ENCODE measurements at places on chromosomes 2 and 18.

DNA sequence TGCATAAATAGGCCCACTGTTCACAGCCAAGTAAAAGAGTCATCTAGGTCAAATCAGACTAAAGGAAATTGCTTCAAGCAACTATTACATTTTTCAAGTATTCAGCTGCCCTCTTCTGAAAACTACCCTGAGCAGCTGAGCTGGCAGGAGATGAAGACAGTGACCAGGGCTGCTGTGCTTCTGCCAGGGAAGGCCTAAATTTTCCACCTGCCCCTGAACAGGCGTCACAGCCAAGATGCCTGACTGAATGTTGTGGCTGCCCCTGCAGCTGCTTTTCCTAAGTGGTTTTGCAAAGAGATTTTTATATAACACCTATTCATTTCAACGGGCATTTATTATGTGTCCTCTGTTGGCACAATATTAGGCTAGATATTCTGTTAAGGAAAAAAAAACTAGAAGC lies 96.7 kb upstream of the RPE start:
- no peak for DNase-seq

GRCh38 chr2:23803965-23804542 lies 122.9 kb downstream of the ATAD2B start:
- no peak for DNase-seq

DNA sequence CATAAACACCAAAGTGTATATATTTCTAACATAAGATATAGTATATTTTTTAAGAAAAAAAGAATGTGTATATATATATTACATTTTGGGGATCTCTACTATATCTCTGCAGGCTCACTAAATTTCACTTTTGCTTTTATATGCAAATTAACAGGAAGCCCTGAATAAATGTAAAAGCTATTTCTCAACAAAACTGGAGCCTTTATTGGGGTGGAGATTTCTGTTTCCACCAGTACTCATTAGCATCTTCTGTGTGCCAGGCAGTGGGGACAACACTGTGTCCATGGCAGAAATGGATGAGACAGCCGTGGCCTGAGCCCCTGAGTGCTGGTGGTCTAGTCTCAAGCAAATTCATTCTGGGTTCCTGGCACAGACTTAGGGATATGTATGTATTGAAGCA lies 41.3 kb downstream of the C18orf63 start:
- no peak for DNase-seq

GRCh38 chr2:191382801-191383200 lies 137.6 kb downstream of the MYO1B start:
- DNase-seq = no peak

DNA sequence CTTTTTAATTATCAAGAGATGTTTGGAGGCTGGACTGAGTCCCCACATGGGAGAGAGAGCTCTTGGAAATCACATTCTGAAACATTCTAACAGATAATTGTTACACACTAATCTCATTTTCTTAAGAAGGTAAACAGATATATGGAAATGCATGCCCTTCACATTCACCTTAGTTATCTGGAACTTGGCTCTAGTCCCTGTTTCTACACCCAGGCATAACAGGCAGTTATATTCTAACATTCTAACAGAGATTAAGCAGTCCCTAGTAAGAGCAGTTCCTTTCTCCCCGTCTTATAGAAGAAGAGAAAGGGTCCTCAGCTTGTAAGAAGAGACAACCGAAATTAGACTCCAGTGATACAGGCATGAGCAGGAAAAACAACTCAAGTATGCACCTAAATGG lies 385.4 kb downstream of the SOX11 start:
- DNase-seq = no peak

DNA sequence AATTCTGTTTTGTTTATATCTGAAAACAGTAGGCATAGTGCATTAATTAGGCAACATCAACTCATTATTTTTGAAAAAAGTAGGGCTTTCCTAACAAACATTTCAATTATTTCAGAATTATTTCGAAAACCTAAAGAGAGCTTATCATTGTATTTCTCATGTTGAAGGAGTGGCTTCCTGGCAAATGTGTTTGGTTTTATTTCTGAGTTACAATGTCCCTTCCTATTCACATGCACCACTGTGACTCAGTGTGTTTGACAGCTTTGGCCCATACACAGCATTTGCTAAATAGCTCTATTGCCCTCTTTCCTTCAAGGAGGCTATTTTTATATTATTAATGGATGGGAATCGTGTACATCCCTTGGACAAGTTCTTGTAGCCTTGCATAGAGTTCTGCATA lies 205.9 kb downstream of the PTGR3 start:
- no peak for DNase-seq

- DNase-seq = no peak
These were observed 17.9 kb upstream of the INPP4A start for GRCh38 chr2:98426771-98427170.

DNA sequence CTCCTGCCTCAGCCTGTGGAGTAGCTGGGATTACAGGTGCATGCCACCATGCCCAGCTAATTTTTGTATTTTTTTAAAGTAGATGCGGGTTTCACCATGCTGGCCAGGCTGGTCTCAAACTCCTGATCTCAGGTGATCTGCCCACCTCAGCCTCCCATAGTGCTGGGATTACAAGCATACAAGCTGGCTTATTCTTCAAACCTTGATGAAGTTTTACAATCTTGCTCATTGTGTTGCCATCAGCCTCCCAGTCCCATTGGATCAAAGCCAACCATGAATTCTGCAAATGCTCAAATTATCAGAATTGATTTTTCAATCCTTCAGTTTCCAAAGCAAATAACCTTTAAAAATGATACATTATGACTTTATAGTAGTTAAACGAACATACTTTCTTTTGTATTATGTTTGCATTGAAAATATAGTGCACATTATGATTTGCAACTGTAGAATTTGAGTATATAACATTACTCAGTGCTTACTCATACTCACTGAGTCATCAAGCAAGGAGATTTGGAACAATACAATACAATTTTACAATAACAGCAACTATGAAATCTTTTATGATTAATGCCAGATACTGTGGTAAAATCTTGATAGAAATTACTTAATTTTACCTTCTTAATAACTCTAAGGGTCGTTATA lies 1491.9 kb upstream of the CELF4 start:
- no peak for DNase-seq

DNA sequence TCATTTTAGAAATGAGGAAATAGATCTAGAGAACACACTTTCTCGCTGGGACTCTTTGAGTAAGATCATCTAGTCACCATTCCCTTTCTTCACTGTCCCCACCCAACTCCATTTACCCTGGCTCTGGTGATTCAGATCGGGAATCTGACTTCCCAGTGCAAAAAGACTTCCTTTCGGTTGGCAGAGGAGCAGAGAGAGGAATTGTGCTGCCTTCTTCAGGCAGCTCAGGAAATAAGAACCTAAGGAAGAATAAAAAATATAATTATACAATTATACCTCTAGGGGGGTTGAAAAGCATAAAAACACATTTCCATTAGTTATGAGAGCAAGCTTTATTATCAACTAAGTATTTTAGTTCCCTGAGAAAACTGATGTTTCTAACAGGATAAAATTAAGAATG lies 9.3 kb upstream of the MPP4 start:
- no peak for DNase-seq

- no peak for DNase-seq
These were observed 65.4 kb downstream of the PLA2R1 start for GRCh38 chr2:159996792-159997546.

GRCh38 chr2:157866202-157866601 lies 9.9 kb downstream of the ACVR1 start:
- DNase-seq = no peak

GRCh38 chr18:79339094-79339908 lies 56.4 kb upstream of the NFATC1 start:
- no peak for DNase-seq

- DNase-seq = peak; percentile 84
These were observed 19.8 kb downstream of the MAP4K4 start for GRCh38 chr2:101717071-101717845.

Measured in activated CD4-positive, alpha-beta T cell treated with anti-CD3 and anti-CD28 coated beads, Interleukin-2, amount 50 U/mL, for 16 hours (primary cell).